ENCODE measurements at places on chromosomes 4 and X. TPM values are rescaled to one million over a fixed set of nuclear protein-coding genes. Genes with fewer than 3 reads are reported as not detected.
A peak's percentile ranks its signal among the peaks of the same experiment; 100 is the strongest.

DNA sequence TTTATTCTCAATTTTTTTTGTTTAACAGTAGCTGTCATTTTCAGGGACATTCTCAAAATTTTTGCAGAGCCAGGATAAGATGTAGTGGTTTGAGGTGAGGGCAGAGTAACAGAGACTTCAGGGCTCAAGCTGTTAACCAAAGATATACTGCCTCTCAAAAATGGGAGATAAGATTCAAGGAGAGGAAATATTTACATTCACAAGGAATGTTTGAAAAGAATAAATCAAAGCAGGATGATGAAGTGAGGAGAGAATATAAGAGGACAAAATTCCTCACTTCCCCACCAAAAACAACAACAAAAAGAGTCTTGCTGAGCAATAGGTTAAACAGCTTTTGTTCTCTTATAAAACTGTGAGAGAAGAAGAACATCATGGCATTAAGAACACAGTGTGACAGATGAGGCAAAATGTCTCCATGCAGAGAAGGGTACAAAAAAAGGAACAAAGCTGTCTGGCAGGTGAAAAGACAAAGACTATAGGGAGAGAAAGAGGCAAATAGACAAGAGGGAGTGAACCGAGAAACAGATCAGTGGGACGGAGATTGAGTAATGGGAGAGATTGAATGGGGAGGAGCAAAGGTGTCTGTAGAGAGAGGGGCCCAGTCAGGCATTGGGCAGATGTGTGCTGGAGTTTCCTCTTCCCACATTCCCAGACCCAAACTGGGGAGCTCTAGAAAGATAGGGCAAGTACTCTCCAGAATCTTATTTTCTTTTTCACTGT is 106.1 kb upstream of the TMEM150C start:
- H3K4me3 ChIP-seq, result no peak overlapping the region
- H3K36me3 ChIP-seq, result no peaks in the 10 kb centered on the region
- H3K27me3 ChIP-seq, result no peaks in the 10 kb centered on the region
- H3K4me1 ChIP-seq, result no peaks in the 10 kb centered on the region
- no peak overlapping the region for H3K27ac ChIP-seq

NDUFA1 gene
- 105 TPM for total RNA-seq

FAM9A gene
- not detected for total RNA-seq

AMTN gene
- not detected for total RNA-seq

EIF2S3 gene
- total RNA-seq, result 203 TPM

GRCh38 chrX:73766431-73766795 is 203.4 kb downstream of the CHIC1 start:
- H3K36me3 ChIP-seq, result no peaks in the 10 kb centered on the region
- no peaks in the 10 kb centered on the region for H3K4me1 ChIP-seq
- H3K27me3 ChIP-seq, result no peaks in the 10 kb centered on the region
- no peak overlapping the region for H3K27ac ChIP-seq

CFAP47 gene
- total RNA-seq, result not detected

- H3K4me1 ChIP-seq, result no peaks in the 10 kb centered on the region
- H3K36me3 ChIP-seq, result no peaks in the 10 kb centered on the region
- no peak for DNase-seq
- H3K4me3 ChIP-seq, result no peak overlapping the region
- H3K27me3 ChIP-seq, result no peaks in the 10 kb centered on the region
Observed at GRCh38 chrX:119145241-119145653, 17.6 kb upstream of the KIAA1210 start.

- H3K4me3 ChIP-seq, result no peak overlapping the region
- no peaks in the 10 kb centered on the region for H3K27me3 ChIP-seq
- peak; percentile 99 for DNase-seq
- no peaks in the 10 kb centered on the region for H3K36me3 ChIP-seq
Observed at GRCh38 chr4:113784497-113785250, 23.1 kb upstream of the CAMK2D start.

DNA sequence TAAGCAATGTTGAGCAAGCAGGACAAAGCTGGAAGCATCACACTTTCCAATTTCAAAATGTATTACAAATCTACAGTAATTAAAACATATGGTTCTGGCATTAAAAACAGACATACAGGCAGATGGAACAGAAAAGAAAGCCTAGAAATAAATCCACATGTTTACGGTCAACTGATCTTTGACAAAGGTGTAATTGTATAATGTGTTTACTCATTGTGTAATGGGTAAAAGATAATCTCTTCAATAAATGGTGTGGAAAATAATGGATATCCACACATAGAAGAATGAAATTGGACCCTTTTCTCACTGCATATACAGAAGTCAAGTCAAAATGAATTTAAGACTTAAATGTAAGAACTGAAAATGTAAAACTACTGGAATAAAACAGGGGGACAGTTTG is 394.2 kb downstream of the ANKRD50 start:
- no peaks in the 10 kb centered on the region for H3K4me1 ChIP-seq
- no peak for DNase-seq
- H3K27me3 ChIP-seq, result no peaks in the 10 kb centered on the region
- no peaks in the 10 kb centered on the region for H3K36me3 ChIP-seq
- H3K4me3 ChIP-seq, result no peak overlapping the region

ARAP2 gene
- total RNA-seq, result 10.4 TPM

DNA sequence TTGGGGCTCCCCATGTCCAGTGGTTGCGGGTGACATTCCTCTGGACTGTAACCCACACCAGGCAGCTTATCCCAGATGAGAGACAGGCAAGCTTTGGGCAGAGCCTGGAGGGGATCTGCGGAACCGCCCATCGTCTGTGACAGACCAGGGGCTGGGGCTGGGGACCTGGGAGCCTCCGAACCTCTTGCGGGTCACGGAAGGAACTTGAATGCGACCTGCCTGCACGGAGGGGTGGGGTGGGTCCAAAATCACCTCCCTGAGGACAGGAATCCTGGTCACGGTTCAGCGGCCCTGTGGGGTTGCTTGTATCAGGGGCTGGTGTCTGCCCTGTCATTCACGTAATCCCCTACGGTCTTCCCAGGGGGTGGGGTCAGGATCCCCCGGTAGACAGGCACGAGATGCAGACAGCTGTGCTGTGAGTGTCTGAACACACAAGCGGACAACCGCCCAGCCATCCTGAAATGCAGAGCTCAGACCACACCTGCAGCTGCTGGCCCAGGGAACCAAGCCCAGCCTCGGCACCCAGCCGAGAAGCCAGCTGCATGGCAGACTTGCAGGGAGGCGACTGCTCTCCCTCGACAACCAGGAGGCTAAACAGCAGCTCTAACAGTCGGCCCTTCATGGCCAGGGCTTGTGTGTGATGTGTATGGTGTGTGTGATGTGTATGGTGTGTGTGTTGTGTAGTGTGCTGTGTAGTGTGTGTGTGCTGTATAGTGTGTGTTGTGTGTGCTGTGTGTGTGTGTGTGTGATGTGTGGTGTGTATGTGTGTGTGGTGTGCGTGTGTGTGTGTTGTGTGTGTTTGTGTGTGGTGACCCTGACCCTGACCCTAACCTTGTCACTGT is 105.9 kb upstream of the ADRA2C start:
- DNase-seq, result no peak
- peaks cover 10% of the 10 kb centered on the region for H3K4me1 ChIP-seq
- H3K36me3 ChIP-seq, result no peaks in the 10 kb centered on the region
- no peak overlapping the region for H3K4me3 ChIP-seq
- H3K27ac ChIP-seq, result no peak overlapping the region
